ENCODE measurements at places on chromosomes 7 and 10.

- no peak for DNase-seq
Observed at GRCh38 chr7:129499999-129500398, 2.3 kb upstream of the SMKR1 start.

DNA sequence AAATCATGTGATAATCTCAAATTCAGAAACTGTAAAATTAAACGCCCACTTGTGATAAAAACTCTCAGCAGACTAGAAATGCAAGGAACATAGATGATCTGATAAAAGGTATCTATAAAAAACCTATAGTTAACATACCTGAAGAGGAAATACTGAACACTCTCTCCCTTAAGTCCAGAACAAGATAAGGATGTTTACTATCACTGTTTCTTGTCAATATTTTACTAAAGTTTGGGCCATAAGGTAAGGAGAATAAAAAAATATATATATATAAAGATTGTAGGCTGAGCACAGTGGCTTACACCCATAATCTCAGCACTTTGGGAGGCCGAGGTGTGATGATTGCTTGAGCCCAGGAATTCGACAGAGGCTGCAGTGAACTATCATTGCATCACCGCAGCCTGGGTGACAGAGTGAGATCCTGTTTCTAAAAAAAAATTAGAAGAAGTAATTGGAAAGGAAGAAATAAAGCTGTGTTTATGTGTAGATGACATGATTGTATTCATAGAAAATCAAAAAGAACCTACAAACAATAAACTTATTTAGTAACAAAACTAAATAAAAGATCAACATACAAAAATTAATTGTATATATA is 28.4 kb downstream of the MPLKIP start:
- DNase-seq, result no peak

DNA sequence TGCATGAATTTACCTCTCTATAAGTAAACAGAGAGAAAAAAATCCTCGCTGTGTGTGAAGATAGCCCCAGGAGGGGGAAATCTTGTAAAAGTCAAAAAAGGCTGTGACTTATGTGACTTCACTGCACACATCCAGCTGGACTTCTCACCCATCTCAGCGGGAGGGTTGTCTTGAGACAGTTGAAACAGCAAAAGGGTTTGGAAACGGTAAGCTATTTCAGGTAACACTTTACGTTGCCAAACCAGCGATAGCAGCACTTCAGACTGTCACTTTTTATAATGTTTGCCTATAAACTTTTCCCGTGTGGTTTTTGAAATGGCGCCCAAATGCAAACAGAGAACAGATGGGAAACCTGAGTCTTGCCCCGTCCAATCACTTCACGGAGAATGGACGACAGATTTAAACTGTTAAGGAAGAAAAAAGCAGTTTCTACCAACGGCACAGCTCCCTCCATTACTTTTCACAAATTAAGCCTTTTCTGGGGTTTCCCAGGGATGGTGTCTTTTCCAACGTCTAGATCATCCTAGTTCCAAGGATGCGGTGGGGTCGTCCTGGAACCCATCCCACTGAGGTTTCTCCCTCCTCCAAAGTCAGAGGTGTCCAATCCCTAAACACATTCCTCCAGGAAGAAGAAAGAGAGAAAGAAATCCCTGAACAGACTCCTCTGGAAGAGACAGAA is 25.2 kb downstream of the FGFR2 start:
- no peak for DNase-seq

DNA sequence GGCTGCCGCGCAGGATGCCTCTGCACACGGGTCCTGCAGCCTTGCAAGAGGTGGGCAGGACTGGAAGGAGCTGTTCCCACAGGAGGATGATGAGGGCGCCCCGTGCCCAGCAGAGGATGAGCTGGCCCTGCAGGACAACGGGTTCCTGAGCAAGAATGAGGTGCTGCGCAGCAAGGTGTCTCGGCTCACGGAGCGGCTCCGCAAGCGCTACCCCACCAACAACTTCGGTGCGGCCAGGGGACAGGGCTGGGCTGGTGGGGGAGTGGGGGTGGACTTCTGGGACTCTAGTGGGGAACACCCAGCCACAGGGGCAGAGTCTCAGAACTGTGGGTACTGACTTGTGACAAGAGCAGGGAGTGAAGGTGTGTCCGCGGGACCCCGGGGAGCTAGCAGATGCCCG is 16.0 kb downstream of the ZFYVE27 start:
- DNase-seq, result no peak

DNA sequence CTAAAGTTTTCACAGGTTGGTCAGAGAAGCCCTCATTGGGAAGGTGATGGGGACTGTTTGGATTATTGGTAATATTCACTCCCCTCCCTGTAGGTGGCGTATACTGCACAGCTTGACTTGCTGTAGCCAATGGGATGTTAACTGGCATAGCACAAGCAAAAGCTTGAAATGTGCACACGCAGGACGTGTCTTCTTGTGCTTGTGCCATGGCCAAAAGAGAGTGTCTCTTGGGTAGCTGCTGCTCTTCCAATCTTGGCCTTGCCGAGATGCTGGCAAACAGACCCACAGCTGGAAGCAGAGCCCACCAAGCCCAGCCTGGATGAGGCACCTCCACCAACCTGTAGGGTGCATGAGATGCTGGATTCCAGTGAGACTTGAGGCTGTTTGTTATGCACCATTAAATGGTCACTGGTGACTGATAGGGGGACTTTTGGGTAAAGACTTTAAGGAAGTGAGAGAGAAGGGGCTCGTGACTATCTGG is 266.0 kb downstream of the GRID1 start:
- no peak for DNase-seq
